ENCODE measurements at places on chromosomes 1 and 21.

DNA sequence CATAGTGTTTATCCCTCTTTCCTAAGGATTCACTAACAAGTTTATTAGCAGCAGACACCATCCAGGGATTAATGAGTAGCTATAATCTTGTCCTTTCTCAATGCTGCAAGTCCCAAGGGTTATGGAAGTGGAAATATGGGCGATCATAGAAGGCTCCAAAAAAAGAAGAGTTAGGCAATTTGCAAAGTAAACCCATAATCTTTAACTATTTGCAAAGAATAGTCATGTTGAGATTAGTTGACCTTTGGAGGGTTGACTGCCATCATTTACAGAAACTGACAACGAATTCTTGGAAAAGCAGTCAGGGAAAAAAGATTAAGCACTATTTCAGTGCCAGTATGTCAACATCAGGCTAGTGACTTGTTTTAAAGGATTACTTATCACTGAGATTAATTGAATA, 169.9 kb downstream of the KCNT2 start:
- H3K27ac ChIP-seq: no peak overlapping the region
- no peaks in the 10 kb centered on the region for H3K4me1 ChIP-seq
- H3K27me3 ChIP-seq: no peaks in the 10 kb centered on the region
- no peak overlapping the region for H3K4me3 ChIP-seq

GRCh38 chr1:234538062-234538731, 59.2 kb upstream of the TARBP1 start:
- DNase-seq: peak; percentile 97
- H3K27ac ChIP-seq: peak overlapping the region; percentile 91
- H3K27me3 ChIP-seq: no peaks in the 10 kb centered on the region
- H3K4me1 ChIP-seq: peaks cover 78% of the 10 kb centered on the region

GRCh38 chr21:31557421-31558188, 101.9 kb upstream of the SOD1 start:
- DNase-seq: no peak
- peaks cover 41% of the 10 kb centered on the region for H3K27me3 ChIP-seq
- peak overlapping the region; percentile 43 for H3K4me3 ChIP-seq
- H3K4me1 ChIP-seq: no peaks in the 10 kb centered on the region
- H3K36me3 ChIP-seq: no peaks in the 10 kb centered on the region
- H3K27ac ChIP-seq: no peak overlapping the region

GRCh38 chr1:25977801-25978200, 20.1 kb downstream of the PAFAH2 start:
- no peaks in the 10 kb centered on the region for H3K27me3 ChIP-seq
- no peak for DNase-seq
- peaks cover 65% of the 10 kb centered on the region for H3K36me3 ChIP-seq
- H3K27ac ChIP-seq: no peak overlapping the region
- H3K4me3 ChIP-seq: no peak overlapping the region
- no peaks in the 10 kb centered on the region for H3K4me1 ChIP-seq

DNA sequence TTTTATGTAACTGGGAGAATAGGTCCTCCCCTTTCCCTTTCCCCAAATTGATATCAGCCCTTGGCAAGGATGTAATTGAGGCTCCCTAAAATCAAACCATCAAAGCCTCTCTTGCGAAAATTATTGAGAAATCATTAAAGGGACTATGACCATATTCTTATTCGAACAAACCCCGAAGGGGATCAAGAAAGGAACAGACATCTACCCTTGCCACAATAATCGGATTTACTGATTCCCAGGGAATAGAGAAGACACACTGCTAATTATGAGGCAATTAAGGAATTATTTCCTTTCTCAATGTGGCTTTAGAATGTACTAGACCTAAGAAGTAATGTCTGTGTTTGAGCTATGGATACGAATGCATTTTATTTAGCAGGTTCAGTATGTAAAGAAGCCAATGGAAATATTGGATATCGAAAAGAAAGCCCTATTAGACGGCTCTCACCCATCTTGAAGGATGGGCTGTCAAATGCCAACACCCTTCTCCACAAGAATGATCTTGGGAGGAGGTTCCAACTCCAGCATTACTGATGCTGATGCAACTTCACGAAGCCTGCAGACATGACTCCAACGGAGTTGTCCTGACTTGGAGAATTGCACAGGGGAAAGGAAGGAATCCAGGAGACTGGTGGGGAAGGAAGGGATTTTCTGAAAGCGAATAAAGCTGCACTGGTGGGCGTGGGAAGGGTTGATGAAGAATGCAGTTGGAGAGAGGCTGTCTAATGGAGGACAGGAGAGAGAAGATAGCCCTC, 11.6 kb upstream of the PTPRF start:
- no peaks in the 10 kb centered on the region for H3K27me3 ChIP-seq
- peaks cover 23% of the 10 kb centered on the region for H3K4me1 ChIP-seq
- DNase-seq: no peak

DNA sequence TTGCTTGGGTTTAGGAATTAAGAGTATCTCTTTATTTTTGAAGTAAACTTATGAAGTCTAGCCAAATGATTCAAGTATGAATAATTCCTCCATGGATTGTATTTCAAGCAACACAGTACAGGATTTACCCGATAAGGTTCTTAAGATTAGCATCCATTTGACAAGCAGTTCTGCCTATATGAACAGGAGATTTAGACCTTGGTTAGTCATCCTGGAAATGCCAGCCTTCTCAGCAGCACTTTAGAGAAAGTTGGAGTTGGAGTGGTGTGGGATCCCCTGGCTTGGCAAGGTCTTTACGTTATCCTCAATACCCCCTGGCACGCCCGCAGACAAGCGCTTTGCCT, 1.6 kb downstream of the BCAR3 start:
- peak overlapping the region; percentile 73 for H3K4me3 ChIP-seq
- no peaks in the 10 kb centered on the region for H3K36me3 ChIP-seq
- H3K27me3 ChIP-seq: no peaks in the 10 kb centered on the region
- peaks cover 22% of the 10 kb centered on the region for H3K4me1 ChIP-seq
- H3K27ac ChIP-seq: peak overlapping the region; percentile 62

DNA sequence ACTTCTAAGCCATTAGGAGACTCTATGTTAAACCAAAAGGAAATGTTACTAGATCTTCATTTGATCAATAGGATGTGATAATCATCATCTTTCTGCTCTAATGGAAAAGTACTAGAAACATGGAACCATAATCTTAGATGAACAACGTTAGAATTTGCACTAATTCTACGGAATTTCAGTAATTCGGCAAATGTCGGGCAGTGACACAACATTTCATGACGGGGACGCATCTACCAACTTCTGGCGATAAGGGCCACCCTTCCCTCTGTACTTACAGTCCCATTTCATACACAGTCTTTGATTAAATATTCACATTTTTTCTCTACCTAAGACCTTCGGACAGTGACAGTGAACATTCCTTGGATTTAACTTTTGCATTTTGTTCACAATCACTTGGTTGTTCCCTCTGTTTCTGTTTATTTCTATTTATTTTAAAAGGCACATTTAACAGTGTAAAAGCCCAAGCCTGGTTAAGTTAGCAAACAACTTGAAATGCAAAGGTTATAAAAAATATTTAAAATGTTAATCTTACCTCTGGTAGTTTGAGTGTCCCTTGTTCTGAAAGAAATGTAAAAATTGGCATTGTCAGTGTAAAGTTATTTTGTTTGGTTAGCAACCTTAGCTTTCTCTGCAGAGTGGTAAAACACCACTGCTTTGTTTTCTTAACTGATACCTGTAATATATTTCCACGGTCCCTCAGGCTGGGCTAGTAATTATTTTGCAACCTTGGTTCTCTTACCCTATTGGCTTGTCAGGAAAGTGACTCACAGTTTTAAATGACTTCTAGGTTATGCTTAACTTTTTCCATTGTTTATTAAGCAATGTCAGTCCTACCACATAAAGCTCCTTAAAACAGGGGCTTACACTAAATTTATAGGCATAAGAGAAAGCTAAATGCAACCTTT, 276.9 kb downstream of the VAV3 start:
- no peaks in the 10 kb centered on the region for H3K27me3 ChIP-seq
- H3K36me3 ChIP-seq: no peaks in the 10 kb centered on the region
- peak; percentile 41 for DNase-seq
- H3K27ac ChIP-seq: peak overlapping the region; percentile 34
- H3K4me3 ChIP-seq: peak overlapping the region; percentile 27

- H3K4me1 ChIP-seq: peaks cover 9% of the 10 kb centered on the region
- no peak overlapping the region for H3K27ac ChIP-seq
- DNase-seq: no peak
- H3K4me3 ChIP-seq: no peak overlapping the region
- H3K36me3 ChIP-seq: no peaks in the 10 kb centered on the region
Observed at GRCh38 chr1:59475737-59476136, 178.8 kb downstream of the FGGY start.

- H3K27me3 ChIP-seq: no peaks in the 10 kb centered on the region
- H3K27ac ChIP-seq: no peak overlapping the region
- peaks cover 4% of the 10 kb centered on the region for H3K4me1 ChIP-seq
- H3K4me3 ChIP-seq: no peak overlapping the region
- DNase-seq: no peak
Observed at GRCh38 chr1:101153692-101154091, 83.1 kb upstream of the S1PR1 start.

GRCh38 chr1:71565262-71565661, 484.4 kb upstream of the ZRANB2 start:
- DNase-seq: no peak
- H3K36me3 ChIP-seq: no peaks in the 10 kb centered on the region
- no peaks in the 10 kb centered on the region for H3K27me3 ChIP-seq
- H3K27ac ChIP-seq: no peak overlapping the region

DNA sequence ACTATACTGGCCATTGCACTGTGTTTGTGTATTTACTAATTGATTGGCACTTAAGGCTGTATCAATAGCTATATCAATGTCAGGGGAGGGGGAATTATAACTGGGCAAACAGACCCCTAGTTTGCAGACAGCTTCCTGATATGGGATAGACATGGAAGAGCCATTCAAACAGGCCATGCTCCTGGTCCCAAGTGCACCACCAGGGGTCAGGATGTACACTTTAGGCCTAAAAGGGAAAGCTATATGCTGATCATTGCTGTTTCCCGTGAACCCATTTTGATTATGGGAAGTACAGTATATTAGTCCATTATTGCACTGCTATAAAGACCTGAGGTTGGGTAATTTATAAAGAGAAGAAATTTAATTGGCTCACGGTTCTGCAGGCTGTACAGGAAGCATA, 124.9 kb upstream of the BACE2 start:
- H3K36me3 ChIP-seq: no peaks in the 10 kb centered on the region
- no peak for DNase-seq
- H3K27ac ChIP-seq: no peak overlapping the region
- peaks cover 7% of the 10 kb centered on the region for H3K27me3 ChIP-seq
- no peaks in the 10 kb centered on the region for H3K4me1 ChIP-seq

GRCh38 chr1:17232759-17233661, 15.9 kb upstream of the PADI3 start:
- H3K4me3 ChIP-seq: no peak overlapping the region
- H3K27me3 ChIP-seq: no peaks in the 10 kb centered on the region
- no peaks in the 10 kb centered on the region for H3K36me3 ChIP-seq

DNA sequence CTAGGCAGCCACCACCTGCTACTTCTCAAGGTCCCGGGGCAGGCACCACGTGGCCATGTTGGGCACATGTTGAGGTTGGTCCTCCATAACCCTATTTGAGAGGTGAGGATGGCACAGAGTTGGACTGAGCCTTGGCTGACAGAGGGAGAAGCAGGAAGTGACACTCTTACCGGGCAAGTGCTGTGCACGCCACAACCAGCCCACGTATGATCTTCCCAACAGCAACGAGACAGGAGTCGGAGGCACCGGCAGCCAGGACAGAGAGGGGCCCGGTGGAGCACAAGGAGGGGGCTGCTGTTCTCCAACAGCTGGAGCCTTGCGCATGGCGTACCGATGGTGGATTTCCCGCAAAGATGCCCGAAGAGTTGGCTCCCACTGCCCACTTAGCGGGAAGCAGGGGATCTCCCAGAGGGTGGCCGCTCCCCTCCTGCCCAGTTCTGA, 3.4 kb downstream of the CLEC20A start:
- no peaks in the 10 kb centered on the region for H3K36me3 ChIP-seq
- no peak overlapping the region for H3K4me3 ChIP-seq
- DNase-seq: no peak
- H3K27me3 ChIP-seq: no peaks in the 10 kb centered on the region
- no peaks in the 10 kb centered on the region for H3K4me1 ChIP-seq

GRCh38 chr1:77475641-77476040, 193.8 kb downstream of the AK5 start:
- no peaks in the 10 kb centered on the region for H3K4me1 ChIP-seq
- DNase-seq: no peak
- no peaks in the 10 kb centered on the region for H3K36me3 ChIP-seq
- no peak overlapping the region for H3K27ac ChIP-seq
- H3K4me3 ChIP-seq: no peak overlapping the region

DNA sequence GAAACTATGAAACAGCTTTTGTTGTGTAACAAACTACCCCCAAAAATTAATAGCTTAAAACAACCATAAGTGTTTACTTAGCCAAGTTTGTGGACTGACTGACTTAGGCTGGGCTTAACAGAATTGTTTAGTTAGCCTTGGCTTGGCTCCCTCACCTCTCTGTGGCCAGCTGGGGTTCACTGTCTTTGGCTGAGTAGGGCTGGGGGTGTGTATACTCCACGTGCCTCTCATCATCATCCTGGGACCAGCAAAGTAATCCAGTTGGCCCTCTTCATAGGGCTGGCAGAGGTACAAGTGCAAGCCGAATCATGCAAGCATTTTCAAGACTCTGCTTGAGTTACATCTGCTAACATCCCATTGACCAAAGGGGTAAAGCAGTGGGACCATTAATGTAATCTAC, 252.3 kb downstream of the BRINP2 start:
- no peak overlapping the region for H3K27ac ChIP-seq
- no peaks in the 10 kb centered on the region for H3K27me3 ChIP-seq
- H3K4me1 ChIP-seq: no peaks in the 10 kb centered on the region
- no peaks in the 10 kb centered on the region for H3K36me3 ChIP-seq
- no peak overlapping the region for H3K4me3 ChIP-seq

- DNase-seq: no peak
- no peaks in the 10 kb centered on the region for H3K4me1 ChIP-seq
- no peak overlapping the region for H3K4me3 ChIP-seq
- no peak overlapping the region for H3K27ac ChIP-seq
Observed at GRCh38 chr1:220796530-220796929, 9.8 kb downstream of the MTARC1 start.

DNA sequence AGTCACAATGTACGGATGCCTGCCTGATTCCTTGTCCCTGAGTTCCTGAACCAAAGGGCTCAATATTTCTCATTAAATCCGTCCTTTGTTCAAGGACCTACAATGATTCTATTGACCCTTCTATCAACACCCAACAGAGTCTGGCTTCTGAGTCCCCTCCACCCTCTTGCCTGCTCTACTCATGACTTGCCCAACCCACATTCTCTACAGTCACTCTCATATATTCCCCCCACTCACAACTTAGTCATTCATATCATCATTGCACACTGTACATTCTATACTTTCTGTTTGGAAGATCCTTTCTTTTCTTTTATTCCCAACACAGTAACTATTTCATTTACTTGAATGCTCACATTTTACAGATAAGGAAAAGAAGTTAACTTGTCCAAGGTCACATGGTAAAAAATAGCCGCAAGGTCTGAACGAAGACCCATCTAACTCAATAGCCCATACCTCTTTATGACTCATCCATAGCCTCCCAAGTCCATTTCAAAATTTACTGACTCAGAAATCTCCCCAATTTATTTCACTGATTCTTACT, 3.6 kb downstream of the OTUD7B start:
- no peaks in the 10 kb centered on the region for H3K27me3 ChIP-seq
- H3K4me1 ChIP-seq: peaks cover 15% of the 10 kb centered on the region
- H3K4me3 ChIP-seq: no peak overlapping the region
- DNase-seq: no peak
